ENCODE measurements at places on chromosomes 6 and 20.
A peak's percentile ranks its signal among the peaks of the same experiment; 100 is the strongest.

GRCh38 chr6:110816677-110817076, 1.4 kb upstream of the CDK19 start:
- DNase-seq: no peak
- no peaks in the 10 kb centered on the region for H3K27me3 ChIP-seq
- peaks cover 18% of the 10 kb centered on the region for H3K4me1 ChIP-seq

- H3K27me3 ChIP-seq: no peaks in the 10 kb centered on the region
- H3K4me1 ChIP-seq: peaks cover 8% of the 10 kb centered on the region
- H3K36me3 ChIP-seq: no peaks in the 10 kb centered on the region
- DNase-seq: no peak
Measured at GRCh38 chr6:49764571-49765236, 20.5 kb upstream of the CRISP3 start.

DNA sequence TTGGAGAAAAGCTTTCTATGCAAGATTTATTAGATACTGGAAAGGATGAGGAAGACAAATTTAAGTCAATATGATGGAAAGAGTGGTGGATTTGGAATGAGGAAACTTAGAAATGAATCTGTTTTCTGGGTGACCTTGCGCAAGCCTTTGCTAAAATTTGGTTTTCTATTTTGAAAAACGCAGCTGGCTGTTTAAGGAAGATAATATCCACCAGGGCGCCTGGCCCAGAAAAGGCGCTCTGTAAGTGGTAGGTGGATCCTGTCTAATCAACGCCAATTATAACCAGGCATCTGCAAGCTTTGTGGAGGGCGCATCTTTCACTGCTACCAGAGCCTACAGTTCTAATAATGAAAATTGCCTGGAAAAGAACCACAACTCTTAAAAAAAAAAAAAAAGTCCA, 398 bp upstream of the SPATS1 start:
- no peaks in the 10 kb centered on the region for H3K36me3 ChIP-seq
- no peak overlapping the region for H3K4me3 ChIP-seq
- no peak overlapping the region for H3K27ac ChIP-seq

- peak overlapping the region; percentile 3 for H3K27ac ChIP-seq
- H3K27me3 ChIP-seq: peaks cover 12% of the 10 kb centered on the region
- H3K4me3 ChIP-seq: no peak overlapping the region
- DNase-seq: no peak
- peaks cover 7% of the 10 kb centered on the region for H3K4me1 ChIP-seq
- H3K36me3 ChIP-seq: no peaks in the 10 kb centered on the region
Measured at GRCh38 chr20:6502219-6502618, 265.3 kb upstream of the BMP2 start.

DNA sequence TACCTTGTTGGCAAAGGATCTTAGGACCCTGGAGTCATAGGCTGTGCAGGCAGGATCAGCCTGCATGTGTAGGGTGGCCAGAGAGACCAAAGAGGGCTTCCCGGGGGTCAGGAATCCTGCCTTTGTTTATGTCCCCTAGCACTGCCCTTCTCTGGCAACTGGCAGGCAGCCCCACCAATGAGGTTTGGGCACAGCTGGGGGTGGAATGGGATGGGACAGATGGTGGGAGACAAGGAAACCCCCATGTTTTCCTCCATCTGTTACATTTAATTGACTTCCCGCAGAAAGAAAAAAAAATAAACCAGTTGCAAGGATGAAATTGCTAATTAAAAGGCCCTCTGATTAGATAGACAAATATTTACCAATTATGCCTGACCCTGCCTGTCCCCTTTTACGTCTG, 27.6 kb downstream of the CD40 start:
- H3K4me3 ChIP-seq: no peak overlapping the region
- no peak for DNase-seq
